Myocyte (in vitro differentiated cells): ENCODE measurements at places on chromosomes 12 and 14. TPM values are rescaled to one million over a fixed set of nuclear protein-coding genes. Genes with fewer than 3 reads are reported as not detected.

- DNase-seq: no peak
Observed at GRCh38 chr14:31133133-31133532, 74.5 kb downstream of the HECTD1 start.

- DNase-seq: no peak
Observed at GRCh38 chr12:117134059-117134458, 34.8 kb upstream of the TESC start.

DNA sequence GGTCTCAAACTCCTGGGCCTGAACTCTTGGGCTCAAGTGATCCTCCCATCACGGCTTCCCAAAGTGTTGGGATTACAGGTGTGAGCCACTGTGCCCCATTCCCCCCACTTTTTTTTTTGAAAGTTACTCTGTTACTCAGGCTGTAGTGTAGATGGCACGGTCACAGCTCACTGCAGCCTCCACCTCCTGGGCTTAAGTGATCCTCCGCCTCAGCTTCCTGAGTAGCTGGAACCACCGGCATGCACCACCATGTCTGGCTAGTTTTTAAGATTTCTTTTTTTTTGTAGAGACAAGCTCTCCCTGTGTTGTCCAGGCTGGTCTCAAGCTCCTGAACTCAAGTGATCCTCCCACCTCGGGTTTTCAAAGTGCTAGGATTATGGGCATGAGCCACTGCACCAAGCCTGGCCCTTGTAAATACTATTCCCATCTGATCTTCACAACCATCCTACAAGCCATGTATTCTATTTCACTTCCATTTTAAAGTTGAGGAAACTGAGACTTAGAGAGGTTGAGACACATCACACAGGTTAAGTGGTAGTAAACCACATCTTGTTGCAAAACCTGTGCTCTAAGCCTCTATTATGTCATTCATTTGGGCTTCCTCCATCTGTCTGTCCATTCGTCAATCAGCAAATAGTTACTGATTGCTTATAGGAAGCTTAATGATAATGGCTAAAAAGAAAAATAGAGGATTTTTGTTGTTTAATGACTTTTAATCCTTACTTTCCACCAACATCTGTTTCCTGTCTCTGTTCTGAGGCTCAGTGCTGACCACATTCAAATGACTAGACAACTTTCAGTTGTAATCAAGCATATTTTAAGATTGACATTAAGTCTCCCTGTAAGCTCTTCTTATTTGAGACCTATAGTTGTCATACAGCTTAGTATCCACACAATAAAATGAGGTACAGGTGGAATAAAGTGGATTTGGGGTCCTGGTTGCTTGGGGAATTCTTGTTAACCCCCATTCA is 9.2 kb downstream of the ASCL4 start:
- DNase-seq: no peak

DNA sequence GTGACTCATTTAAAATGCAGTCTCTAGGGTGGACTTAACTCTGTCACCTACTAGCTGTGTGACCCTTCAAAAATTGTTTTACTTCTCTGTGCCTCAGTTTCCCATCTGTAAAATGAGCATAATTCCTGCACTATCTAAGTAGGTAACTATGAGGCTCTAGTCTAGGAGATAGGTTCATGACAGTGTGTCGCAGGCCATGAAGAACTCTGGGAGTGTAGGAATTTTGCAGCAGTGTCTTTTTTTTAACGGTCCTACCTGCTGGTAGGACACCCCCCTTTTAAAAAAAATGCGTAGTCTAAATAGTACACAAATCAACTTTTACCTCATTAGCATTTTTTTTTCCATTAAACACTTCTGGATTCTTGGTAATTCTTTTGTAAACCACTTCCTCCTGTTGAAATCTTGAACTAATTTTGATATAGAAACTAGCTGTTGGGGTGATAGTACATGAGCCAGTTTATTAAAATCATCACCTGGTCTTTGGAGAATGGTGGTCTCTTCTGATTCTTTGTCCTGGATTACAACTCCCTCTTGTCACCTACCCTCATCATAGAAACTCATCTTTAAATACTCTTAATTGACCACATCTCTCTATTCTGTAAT is 86.0 kb upstream of the SLC38A2 start:
- no peak for DNase-seq

CLEC4C gene
- total RNA-seq: not detected in 2 replicates
